ENCODE measurements at places on chromosomes 16 and 17. TPM values are rescaled to one million over a fixed set of nuclear protein-coding genes. Genes with fewer than 3 reads are reported as not detected.

Gene FBXL16
- 11.0 TPM for total RNA-seq

Gene HID1
- total RNA-seq: 28.6 TPM

Gene ALOX15B
- 53.5 TPM for total RNA-seq

Gene MEOX1
- total RNA-seq: 0.86 TPM

Gene MT1M
- total RNA-seq: 29.8 TPM

Gene C1QTNF8
- total RNA-seq: not detected

Gene KRT32
- total RNA-seq: not detected

Gene ZFPM1
- total RNA-seq: 5.6 TPM

Gene CALB2
- total RNA-seq: 1.6 TPM

Gene NPIPB9
- 5.5 TPM for total RNA-seq

Gene KRTAP9-2
- not detected for total RNA-seq

Gene NARF
- 54.9 TPM for total RNA-seq

Gene KRTAP9-8
- total RNA-seq: not detected

Gene CLEC3A
- not detected for total RNA-seq

Gene MARVELD3
- 6.7 TPM for total RNA-seq

Gene TP53I13
- 62.7 TPM for total RNA-seq

Gene SRCIN1
- total RNA-seq: 6.6 TPM

Gene TP53TG3C
- total RNA-seq: not detected

Gene CPNE7
- 0.35 TPM for total RNA-seq

Gene HSD17B2
- 2.9 TPM for total RNA-seq

Gene CRYM
- 9.3 TPM for total RNA-seq

Gene CEP20
- 24.1 TPM for total RNA-seq

Gene GDPD3
- total RNA-seq: 14.4 TPM

Gene MIS12
- total RNA-seq: 16.1 TPM

Gene NUP93
- 49.4 TPM for total RNA-seq

Gene GCGR
- total RNA-seq: not detected

Gene CCDC200
- not detected for total RNA-seq

Gene CDK5RAP3
- 161 TPM for total RNA-seq

Gene NOG
- total RNA-seq: 2.2 TPM

Gene IL32
- 79.1 TPM for total RNA-seq

Gene ARL5C
- not detected for total RNA-seq

Gene MRM1
- 6.6 TPM for total RNA-seq

Measured in lower lobe of right lung (tissue), 2 donors.